ENCODE measurements at places on chromosomes 3 and 15. TPM values are rescaled to one million over a fixed set of nuclear protein-coding genes. Genes with fewer than 3 reads are reported as not detected.

GRCh38 chr3:30974071-30974470 is 79.6 kb upstream of the GADL1 start:
- DNase-seq, result no peak

Gene CLDN11
- 0.62 TPM for total RNA-seq

GRCh38 chr3:29747991-29748390 is 467.1 kb downstream of the RBMS3 start:
- DNase-seq, result no peak

Gene TUSC7
- total RNA-seq, result not detected
